ENCODE measurements at places on chromosomes 6 and 20.

DNA sequence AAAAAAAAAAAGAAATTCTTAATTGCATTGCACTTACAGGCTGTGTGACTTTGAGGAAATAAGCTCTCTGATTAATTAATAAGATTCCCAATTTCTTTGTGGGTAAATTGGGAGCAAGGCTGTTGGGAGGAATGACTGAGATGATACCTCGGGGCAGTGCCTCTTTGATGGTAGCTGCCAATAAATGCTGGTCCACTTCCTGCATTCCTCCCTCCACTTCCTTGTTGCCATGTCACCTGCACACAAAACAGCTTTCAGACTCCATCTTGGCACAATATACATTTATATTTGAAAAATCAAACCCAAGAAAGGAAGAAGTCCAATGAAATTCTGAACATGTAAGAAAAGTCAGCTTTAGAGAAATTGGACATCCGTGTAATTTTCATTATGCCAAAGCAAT lies 45.1 kb downstream of the MTHFD1L start:
- DNase-seq = no peak

DNA sequence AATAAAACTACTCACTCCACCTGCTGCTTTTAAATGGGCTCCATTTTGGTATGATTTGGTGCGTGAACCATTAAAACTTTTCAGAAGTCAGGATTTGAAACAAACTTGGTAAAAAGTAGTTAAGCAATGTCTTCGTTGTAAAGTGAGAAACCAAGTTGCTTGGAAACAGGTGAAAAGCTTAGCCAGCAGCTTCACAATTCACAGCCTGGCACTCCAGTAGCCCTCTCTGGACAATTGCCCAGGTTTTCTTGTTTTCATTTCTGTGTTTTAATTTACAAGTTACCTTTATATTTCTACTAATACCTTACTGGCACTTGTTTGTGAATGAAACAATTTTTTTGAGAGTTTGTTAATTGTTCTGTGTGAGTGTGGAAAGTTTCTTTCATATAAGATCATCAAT lies 12.8 kb downstream of the NT5E start:
- no peak for DNase-seq

DNA sequence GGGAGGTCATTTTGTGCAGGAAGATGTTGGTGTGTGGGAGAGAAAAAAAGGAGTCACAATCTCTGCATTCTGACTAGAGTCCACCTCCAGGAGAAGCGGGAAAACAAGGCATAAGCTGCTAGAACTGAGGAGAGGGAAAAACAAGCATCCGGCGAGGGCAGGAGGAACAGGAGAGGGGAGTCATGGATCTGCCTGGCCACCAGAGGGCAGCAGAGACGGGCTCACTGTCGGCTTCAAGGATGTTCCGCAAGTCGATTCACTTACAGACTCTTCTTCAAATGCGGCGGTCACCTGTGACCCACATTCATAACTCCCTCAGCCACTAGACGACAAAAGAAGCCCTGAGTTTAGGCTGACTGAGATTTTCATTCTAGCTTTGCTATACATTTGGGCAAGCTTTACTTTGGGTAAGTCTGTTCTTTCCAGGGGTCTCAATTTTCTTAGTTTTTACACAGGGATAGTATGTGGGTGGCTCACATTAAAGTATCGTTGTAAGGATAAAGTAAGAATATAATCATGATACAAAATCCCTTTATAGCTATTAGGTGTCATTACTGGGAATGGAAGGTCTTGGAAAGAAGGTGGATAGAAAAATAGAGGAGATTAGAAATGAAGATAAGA lies 6.6 kb upstream of the BTNL2 start:
- DNase-seq = peak; percentile 47

GRCh38 chr6:150857062-150857944 lies 8.2 kb upstream of the MTHFD1L start:
- no peak for DNase-seq

DNA sequence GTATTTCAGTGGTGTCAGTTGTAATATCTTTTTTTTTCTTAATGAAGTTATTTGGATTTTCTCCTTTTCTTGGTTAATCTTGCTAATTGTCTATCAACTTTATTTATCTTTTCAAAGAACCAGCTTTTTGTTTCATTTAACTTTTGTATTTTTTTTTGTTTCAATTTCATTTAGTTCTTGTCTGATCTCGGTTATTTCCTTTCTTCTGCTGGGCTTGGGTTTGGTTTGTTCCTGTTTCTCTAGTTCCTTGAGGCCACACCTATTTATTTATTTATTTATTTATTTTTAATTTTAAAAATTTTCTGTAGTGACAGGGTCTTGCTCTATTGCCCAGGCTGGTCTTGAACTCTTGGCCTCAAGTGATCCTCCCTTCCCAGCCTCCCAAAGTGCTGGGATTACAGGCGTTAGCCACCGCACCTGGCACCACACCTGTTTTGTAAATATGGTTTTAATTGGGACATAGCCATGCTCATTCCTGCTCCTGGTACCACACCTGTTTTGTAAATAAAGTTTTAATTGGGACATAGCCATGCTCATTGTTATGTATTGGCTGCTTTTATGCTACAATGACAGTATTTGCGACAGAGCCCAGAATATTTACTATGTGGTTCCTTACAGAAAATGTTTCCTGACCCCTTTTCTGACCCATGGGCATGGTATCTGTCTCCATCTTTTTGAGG lies 22.2 kb downstream of the KDM1B start:
- no peak for DNase-seq

GRCh38 chr6:106693418-106693817 lies 64.0 kb downstream of the QRSL1 start:
- no peak for DNase-seq

- no peak for DNase-seq
These were observed 40.3 kb downstream of the PTPN1 start for GRCh38 chr20:50550531-50550930.

- no peak for DNase-seq
These were observed 28.8 kb downstream of the FAM8A1 start for GRCh38 chr6:17628873-17629272.

GRCh38 chr20:63120808-63121090 lies 95.2 kb downstream of the YTHDF1 start:
- DNase-seq = no peak

- DNase-seq = no peak
These were observed 91.4 kb downstream of the CEBPB start for GRCh38 chr20:50281831-50282591.

DNA sequence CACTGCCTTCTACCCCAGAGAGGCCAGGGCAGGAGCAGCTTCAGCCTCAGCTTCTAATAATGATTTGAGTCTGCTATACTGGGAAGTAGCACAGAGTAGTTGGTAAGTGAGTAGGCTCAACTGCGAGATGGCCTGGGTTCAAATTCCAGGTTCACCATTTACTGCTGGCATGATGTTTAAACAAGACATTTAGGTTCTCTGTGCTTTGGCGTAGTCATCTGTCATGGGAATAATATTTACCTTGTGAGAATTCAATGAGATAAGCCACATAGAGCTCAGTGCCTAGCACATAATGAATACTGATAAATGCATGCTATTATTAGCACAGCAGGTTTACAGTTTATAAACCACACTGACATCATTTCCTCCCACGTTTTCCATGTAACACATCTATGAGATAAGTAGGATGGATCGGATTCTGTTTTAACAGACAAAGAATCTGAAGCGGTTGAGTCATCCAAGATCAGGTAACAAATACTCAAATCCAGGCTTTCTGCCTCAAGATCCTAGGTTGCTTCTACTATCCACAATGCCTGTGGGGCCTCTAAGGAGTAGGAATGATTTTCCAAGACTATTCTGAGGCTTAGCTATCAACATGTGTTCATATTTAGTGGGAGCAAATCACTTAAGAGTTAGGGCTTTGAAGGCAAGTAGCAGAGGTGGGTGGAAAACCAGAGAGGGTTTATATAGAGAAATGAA lies 72.9 kb upstream of the DTNBP1 start:
- no peak for DNase-seq

DNA sequence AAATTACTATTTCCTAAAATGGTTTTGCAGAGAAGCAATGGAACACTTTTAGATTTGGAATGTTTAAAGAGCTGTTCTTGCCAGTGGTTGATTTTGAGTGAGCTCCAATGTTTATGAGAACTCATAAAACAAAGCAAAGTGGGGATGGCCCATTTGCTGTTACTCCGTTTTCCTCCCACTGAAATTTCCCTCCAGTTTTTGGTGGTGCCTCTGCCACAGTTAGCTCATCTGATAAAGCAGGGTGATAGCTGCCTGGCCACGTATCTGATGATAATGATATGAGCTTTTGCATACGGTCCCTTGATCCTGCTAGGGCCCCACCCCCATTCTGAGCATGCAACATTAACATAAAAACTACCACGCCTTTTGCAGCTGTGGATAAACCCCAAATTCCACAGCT lies 10.4 kb downstream of the CD83 start:
- DNase-seq = no peak

- DNase-seq = no peak
These were observed at the start of gene GNMT for GRCh38 chr6:42960243-42961019. GNMT (plus strand) TSS chr6:42960754; CDS start chr6:42960768, 14 bp downstream.
